Kidney tubule cell (primary cell): ENCODE measurements at places on chromosomes 7 and 10.
A peak's percentile ranks its signal among the peaks of the same experiment; 100 is the strongest.

GRCh38 chr10:69896606-69897231, 95.0 kb downstream of the COL13A1 start:
- DNase-seq: no peak

DNA sequence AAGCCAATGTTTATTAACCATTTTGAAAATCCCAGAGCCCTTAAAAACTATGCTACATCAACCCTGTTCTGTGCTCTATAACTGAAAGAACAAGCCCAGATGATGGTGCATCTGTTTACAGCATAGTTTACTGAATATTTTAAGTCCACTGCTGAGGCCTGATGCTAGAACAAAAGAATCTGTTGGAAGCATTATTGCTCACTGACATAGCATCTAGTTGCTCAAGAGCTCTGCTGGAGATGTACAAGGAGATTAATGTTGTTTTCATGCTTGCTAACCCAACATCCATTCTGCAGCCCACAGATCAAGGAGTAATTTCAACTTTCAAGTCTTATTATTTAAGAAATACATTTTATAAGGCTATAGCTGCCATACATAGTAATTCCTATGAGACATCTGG, 181.3 kb upstream of the FEZF1 start:
- DNase-seq: no peak

- peak; percentile 27 for DNase-seq
Observed at GRCh38 chr7:123204206-123204835, 4.6 kb upstream of the SLC13A1 start.

GRCh38 chr10:9560976-9561375, 1456.7 kb upstream of the CELF2 start:
- no peak for DNase-seq

DNA sequence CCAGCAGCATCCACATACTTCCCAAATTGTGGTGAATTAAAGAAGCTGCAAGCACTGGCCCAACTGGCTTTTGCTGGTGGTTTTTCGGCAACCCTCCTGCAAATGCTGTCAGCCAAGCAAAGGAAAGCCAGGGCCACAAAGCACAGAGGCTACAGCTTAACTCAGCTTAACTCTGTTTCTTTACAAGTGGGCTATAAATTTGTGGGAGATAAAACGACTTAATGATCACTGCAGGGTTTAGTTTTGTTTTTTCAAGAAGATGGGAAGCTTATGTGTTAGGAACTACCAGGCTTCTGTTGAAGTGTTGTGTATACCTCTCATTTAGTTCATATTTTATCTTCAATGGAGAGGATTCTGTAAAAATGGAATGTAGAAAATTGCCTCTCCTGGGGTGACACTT, 110.6 kb downstream of the TACC2 start:
- no peak for DNase-seq

GRCh38 chr10:71740069-71740653, 20.6 kb upstream of the C10orf105 start:
- no peak for DNase-seq

GRCh38 chr10:46254007-46254383, 32.8 kb upstream of the ANTXRL start:
- DNase-seq: no peak

GRCh38 chr7:40033826-40034225, 83.8 kb downstream of the CDK13 start:
- no peak for DNase-seq
